Astrocyte of the hippocampus (primary cell): ENCODE measurements at places on chromosomes 6 and 20.
A peak's percentile ranks its signal among the peaks of the same experiment; 100 is the strongest.

DNA sequence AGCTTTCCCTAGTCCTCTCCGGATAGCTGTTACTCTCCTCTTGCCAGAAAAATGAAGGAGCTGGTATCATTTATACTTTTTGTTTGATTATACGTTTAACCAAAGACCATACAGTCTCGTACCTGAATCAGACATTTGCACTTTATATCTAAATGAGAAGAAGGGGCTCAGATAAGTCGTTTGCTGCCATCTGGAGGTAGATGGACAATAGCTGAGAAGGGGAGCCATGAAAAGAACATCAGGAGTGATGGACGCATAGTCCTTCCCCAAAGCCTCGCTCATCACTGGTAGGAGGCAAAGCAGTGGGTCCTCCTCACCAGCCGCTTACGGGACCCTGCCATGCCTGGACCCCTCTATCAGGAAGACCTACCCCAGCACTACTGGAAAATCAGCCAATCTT lies 45.4 kb downstream of the RPF2 start:
- no peak for DNase-seq

DNA sequence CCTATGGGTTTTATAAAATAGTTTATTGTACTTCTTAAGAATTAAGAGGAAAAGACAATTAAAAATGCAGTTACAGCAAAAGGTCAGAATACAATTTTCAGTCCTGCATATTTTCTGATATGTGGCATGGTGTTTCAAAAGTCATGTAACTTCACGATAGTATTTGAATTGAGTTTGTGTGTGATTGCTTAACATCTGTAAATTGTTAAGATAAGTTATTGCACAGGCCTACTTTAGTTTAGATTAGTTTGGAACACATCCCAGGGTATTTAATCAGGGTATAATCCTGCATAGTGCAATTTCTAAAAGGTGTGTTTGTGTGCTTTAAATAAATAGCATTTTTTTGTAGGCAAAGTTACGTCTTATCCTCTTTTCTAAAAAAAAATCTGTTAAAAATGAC lies 289.6 kb downstream of the RIMS1 start:
- no peak for DNase-seq

DNA sequence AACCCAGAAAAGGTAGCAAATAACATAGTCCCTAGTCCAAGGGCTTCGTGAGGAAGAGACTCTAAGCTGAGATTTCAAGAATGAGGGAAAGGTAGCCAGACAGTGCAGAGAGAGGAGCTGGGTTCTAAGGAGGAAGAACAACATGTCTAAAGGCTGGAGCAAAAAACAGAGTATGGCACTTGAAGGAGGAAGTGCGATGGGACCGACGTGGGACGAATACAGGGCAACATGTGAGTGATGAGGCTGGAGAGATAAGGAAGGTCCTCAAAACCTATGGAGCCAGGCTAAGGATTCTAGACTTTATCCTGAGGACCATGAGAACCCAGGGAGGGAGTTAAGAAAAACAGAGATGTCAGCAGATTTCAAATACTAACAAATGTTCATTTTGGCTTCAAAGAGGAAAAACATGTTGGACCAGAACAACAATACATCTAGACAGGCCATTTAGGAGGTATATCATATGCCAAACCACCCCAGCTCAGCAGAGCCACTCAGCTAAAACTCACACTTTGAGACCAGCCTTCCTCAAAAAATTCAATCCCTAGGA lies 17.5 kb downstream of the ATXN1 start:
- DNase-seq: no peak

GRCh38 chr20:328027-328974 lies 2.9 kb downstream of the SOX12 start:
- DNase-seq: peak; percentile 21

GRCh38 chr20:18394363-18394762 lies 72.5 kb downstream of the DZANK1 start:
- DNase-seq: no peak

GRCh38 chr6:156781861-156782631 lies 4.9 kb downstream of the ARID1B start:
- no peak for DNase-seq

DNA sequence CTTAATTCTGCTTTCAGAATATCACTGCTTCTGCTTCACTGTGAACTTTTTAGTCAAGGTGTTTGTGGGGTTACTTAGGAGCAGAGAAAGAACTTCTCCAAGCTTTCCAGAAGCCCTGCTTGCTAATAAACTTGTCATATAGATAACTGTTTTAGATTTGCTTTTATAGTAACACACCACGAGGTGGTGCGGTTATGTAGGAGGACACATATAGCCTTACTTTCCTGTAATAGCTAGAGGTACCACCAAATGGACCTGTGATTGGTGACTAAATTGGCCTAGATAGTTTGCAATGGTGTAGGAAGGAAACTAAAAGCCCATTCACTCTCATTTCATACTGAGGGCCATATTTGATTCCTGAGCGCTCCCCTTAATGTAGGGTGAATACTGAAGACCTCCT lies 52.3 kb upstream of the BCLAF1 start:
- no peak for DNase-seq

GRCh38 chr20:23058240-23058639 lies 8.8 kb upstream of the THBD start:
- DNase-seq: no peak

DNA sequence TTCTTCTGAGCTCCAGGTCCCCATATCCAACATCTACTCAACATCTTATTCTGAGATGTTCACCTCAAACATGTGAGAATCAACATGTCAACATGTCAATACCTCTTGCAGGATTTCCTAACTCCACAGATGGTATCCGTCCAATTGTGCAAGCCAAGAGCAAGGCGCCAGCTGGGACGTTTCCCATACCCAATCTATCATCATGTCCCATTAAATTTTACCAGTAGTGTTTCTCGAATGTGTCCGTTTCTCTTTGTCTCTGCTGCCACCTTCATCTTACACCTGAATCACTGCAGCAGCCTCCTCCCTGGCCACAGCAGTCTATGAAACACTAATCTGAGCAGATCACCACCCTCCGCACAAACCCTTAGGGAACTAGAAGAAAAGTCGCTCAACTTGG lies 78.0 kb upstream of the RPS6KA2 start:
- no peak for DNase-seq

DNA sequence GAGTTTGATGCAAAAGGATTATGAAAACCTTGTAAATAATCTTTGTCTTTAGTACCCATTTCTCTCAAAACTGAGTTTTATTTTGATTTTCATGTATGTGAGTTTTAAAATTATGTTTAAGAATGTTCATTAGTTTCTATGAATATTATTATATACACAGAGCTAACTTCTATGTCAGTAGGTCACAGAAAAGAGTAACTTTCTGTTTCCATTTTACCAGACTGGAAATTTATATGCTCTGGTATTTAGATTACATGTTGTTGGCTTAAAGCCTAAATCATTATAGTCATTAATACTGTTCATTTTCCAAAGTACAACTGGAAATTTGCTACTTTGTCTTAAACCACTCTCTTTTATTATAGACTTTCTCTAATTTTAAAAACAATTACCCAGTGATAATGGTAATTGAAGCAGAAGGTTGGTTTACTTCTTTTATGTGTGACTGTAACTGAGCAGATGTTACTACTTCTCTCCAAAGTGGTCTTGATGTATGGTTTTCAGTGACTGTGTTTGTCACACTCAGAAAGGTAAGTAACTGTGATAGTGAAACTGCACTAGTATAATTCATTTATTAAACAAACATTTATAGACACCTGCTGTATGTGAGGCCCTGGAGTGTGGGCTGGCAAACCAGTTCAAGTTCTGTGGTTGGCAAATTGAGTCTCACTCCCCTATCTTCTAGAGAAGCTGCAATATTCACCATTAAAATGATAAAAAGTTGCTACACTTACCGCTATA lies 13.2 kb downstream of the CRYBG1 start:
- DNase-seq: no peak

DNA sequence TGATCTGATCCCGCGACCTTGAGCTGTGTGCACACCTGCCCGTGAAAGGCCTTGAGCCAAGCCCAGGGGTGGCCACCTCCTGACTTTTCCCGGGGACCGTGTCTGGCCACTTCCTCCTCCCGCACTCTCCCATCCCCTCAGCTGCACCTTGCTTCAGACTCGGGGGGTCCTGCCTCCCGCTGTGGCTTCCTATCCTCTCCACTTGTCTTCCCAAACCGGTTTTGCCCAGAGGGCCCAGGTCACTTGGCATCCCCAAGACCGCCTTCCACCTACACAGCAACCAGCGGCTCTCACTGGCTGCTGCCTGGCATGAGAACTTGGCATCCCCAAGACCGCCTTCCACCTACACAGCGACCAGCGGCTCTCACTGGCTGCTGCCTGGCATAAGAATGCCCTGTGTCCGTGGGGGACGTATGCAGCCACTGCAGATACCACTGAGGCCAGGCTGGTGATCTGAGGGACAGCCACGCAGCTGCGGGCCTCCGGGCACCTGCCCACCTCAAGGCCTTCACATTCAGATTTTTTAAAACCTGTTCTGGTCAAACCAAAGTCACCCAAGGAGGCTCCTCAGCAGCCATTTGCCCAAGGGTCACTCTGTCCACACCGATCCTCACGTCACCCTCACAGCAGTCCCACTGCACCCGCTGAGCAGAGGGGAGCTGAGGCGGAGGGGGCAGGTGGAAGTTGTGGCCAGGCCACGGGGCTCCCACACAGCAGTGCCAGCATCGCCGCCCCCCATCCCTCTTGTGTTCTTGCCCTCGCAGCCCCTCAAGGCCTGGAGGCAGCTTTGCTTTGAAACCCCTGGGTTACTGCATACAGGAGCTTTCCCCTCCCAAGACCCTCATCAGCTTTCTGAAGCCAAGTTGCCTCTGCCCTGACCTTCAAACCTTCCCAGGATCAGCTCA lies 245.5 kb downstream of the TAF4 start:
- no peak for DNase-seq

- no peak for DNase-seq
Observed at GRCh38 chr6:108966251-108966650, 118.0 kb downstream of the ARMC2 start.

GRCh38 chr6:8077991-8078390 lies 13.8 kb upstream of the BLOC1S5 start:
- no peak for DNase-seq

DNA sequence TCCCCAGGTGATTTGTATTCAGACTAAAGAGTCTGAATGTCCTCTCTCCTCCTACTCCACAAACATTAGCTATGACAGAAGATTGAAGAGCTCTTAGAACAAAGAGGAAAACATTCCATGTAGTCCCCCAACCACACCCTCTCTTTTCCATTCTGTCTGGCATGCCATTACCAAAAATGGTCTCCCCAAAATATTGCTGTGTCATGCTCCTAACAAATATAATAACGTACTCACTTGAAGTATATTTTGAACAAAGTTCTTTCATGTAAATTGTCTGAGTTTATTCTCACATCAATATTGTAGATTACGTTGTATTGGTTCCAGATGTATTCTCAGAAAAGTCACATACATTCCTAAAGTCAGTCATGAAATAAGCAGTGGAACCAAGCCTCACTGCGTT lies 467.3 kb upstream of the IRAK1BP1 start:
- no peak for DNase-seq

- no peak for DNase-seq
Observed at GRCh38 chr6:37507690-37508421, 8.2 kb upstream of the CCDC167 start.

GRCh38 chr6:124984668-124985338 lies 22.6 kb downstream of the RNF217 start:
- DNase-seq: no peak

GRCh38 chr6:906920-907319 lies 214.0 kb upstream of the EXOC2 start:
- DNase-seq: peak; percentile 91

- no peak for DNase-seq
Observed at GRCh38 chr6:34236131-34236442, 586 bp upstream of the HMGA1 start.

DNA sequence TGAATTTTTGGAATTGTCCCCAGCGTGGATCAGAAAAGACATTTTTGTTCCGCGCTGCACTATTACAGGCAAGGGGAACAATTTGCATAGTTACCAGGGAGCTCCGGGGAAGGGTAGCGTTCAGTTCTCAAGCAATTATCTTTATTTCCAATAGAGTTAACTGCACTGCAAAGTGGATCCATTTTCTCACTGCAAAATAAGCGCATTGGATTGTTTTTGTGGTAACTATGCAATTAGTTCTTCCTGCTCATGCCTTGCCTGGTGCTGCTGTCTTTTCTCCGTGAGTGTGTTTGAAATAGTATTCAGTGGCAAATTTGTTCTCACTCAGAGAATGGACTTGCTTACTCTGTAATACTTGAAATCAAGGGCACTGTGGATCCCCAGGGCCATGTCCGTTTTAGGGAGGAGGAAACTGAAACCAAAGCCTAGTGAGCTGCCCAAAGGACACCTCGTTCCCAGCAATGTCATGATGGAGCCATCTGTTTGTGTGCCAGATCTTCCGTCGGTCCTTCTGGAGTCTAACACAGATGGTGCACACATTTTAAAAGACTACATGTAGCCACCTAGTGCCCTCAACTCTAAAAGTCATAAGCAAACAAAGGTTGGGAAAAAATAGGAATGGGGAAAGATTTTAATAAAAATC lies 7.4 kb upstream of the PCK1 start:
- no peak for DNase-seq

- DNase-seq: peak; percentile 52
Observed at GRCh38 chr20:32387252-32387651, 29.1 kb downstream of the ASXL1 start.

DNA sequence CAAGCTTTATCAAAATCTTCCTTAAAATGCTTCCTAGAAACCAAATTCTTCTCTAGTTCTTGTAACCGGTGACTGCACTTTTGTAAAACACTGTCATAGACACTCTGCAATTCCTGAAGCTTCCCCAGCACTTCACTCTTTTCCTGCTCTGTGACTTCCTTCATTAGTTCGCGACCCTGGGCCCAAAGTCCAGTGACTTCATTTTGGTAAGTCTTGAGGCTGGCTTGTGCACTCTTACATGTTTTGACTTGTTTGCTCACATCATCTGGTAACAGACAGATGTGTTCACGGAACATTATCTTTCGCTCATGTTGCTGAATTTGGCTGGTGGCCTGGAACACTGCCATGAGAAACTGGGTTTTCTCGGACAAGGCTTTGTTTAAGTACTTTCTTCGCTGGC lies 306.2 kb downstream of the SYNE1 start:
- no peak for DNase-seq

DNA sequence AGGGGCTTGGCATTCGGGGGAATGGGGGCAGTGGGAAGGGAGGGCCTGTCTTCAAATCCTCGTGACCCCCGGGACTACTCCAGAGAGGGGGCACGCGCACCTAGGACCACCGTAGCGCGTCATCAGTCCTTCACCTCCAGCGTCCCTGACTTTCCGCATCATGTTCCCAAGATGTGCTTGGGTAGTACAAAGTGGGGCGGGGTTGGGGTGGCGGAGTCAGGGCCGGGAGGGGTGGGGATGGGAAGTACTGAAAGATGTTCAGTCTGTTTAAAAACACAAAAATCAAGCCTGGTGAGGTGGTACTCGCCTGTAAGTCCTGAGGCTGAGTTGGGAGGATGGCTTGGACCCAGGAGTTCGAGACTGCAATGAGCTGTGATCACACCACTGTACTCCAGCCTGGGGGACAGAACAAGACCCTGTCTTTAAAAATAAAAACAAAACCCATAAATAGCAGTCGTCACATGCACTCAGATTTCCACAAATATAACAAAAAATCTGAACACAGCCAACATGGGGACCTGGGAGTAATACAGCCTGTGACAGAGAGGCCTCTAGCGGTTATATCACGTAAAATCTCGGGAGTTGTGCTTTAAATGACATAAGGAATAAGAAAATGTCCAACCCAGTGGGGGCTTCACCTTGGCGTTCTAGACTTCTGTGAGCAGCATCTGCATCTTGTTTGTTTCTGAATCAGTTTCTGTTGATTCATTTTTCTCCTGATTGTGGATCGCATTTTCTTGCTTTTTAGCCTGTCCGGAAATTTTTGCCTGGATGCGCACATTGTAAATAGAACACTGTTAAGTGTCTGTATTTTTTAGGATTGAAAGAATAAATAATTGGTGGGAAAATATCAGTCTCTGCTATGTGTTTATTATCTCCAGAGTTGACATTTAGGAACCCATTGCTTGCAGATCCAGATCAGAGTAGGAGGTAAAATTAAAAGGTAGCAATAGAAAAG lies 698 bp upstream of the LRP11 start:
- DNase-seq: peak; percentile 80
